Naive thymus-derived CD8-positive, alpha-beta T cell (primary cell): ENCODE measurements at places on chromosomes 4 and X.

DNA sequence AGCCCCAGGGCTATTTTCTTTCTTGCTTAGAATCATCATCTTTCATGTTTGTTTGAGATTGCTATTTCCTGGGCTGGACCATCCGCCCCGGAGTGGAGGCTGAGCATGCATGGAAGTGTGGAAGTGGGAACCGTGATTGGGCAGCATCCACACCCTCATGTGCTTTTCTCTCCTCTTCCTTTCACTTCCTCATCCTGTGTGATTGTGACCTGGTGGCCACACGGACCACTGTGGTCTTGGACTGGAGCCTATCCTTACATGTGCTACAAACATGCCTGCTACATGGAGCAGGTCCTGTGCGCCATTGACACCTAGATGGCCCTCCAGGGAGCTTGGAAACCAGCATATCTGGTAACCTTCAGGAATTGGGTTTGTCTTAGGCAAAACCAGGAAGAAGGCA, 175.9 kb upstream of the LCORL start:
- H3K27me3 ChIP-seq = peaks cover 26% of the 10 kb centered on the region
- H3K4me1 ChIP-seq = no peaks in the 10 kb centered on the region
- no peak overlapping the region for H3K4me3 ChIP-seq
- no peak overlapping the region for H3K27ac ChIP-seq
- DNase-seq = no peak
- H3K36me3 ChIP-seq = no peaks in the 10 kb centered on the region

- no peak overlapping the region for H3K27ac ChIP-seq
- no peaks in the 10 kb centered on the region for H3K4me1 ChIP-seq
- H3K27me3 ChIP-seq = no peaks in the 10 kb centered on the region
- no peak for DNase-seq
- no peaks in the 10 kb centered on the region for H3K36me3 ChIP-seq
Measured at GRCh38 chrX:78314561-78314960, 12.8 kb downstream of the CYSLTR1 start.

- no peaks in the 10 kb centered on the region for H3K4me1 ChIP-seq
- H3K4me3 ChIP-seq = no peak overlapping the region
- no peaks in the 10 kb centered on the region for H3K36me3 ChIP-seq
Measured at GRCh38 chr4:117164338-117164737, 79.0 kb upstream of the TRAM1L1 start.

- DNase-seq = no peak
- no peaks in the 10 kb centered on the region for H3K36me3 ChIP-seq
- no peaks in the 10 kb centered on the region for H3K4me1 ChIP-seq
- H3K4me3 ChIP-seq = no peak overlapping the region
Measured at GRCh38 chrX:12617241-12617640, 174.0 kb upstream of the PRPS2 start.

GRCh38 chr4:142156256-142156655, 519.9 kb downstream of the IL15 start:
- H3K4me3 ChIP-seq = no peak overlapping the region
- H3K27me3 ChIP-seq = no peaks in the 10 kb centered on the region
- H3K27ac ChIP-seq = no peak overlapping the region

- no peaks in the 10 kb centered on the region for H3K36me3 ChIP-seq
- no peak overlapping the region for H3K4me3 ChIP-seq
- no peaks in the 10 kb centered on the region for H3K4me1 ChIP-seq
- H3K27me3 ChIP-seq = no peaks in the 10 kb centered on the region
- no peak for DNase-seq
Measured at GRCh38 chr4:162682651-162683050, 484.0 kb downstream of the NAF1 start.
